ENCODE measurements at places on chromosomes 3 and 15.

GRCh38 chr3:185024966-185025365 is 127.9 kb downstream of the C3orf70 start:
- no peak for DNase-seq

DNA sequence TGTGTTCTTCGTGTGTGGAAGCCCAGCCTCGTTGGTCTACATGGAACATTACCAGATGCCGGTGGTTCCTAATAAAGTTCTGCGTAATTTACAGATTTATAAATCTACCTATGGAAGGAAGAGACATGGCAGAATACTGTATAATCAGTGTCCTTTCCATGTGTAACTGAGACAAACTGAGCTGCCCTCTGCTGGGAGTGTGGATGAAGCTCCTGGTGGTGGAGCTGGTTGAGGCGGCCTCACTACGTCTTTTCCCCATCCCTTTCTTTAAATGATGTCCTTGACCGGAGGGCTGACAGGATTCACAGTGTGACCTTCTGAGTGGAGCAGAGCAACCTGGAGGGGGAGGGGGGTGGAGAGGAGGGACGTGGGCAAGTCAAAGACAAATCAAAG is 267.0 kb upstream of the CHRM5 start:
- no peak for DNase-seq

- DNase-seq: no peak
These were observed 195.6 kb upstream of the CFAP20DC start for GRCh38 chr3:59245300-59245858.

- no peak for DNase-seq
These were observed 76.0 kb upstream of the PSMD6 start for GRCh38 chr3:64099316-64099715.

DNA sequence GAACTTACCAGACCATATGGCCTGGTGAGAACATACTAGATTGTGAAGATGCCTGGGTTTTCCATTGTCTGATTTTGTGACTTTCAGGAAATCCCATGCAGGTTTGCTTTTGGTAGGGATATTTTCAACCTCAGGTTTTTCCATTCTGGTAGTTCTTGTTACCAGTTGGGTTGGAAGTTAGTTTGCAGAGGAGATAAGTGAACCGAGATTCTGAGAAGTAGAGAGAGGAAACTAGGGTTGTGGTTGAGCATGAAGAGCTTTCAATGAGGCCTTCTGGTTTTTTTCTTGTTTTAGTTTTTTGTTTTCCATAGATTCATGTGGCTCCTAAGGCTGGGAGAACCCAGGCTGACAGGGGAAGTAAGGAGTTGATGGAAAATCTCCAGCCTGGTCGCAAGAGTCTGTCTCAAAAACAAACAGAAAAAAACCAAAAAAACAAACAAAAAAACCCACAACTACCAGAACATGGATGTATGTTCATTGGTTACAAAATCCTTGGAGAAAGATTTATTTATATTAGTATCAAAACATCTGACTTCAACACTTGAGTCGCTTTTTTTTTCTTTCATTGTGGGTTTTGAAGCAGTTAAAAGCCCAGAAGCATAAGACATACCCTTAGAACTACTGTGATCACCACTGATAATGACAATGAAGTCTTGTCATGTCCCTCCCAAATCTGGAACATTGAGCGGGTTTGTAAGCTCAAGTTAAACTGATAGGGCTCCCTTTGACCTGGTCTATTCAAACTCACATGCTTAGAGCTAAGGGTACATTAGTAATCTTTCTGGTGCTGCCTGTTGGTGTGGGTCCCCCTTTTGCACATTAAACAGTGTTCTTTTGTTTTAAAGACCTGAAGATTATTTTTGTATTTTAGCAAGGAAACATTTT is 3.2 kb downstream of the GPR171 start:
- DNase-seq: no peak

GRCh38 chr3:11238880-11239279 is 33.3 kb upstream of the ATG7 start:
- no peak for DNase-seq

DNA sequence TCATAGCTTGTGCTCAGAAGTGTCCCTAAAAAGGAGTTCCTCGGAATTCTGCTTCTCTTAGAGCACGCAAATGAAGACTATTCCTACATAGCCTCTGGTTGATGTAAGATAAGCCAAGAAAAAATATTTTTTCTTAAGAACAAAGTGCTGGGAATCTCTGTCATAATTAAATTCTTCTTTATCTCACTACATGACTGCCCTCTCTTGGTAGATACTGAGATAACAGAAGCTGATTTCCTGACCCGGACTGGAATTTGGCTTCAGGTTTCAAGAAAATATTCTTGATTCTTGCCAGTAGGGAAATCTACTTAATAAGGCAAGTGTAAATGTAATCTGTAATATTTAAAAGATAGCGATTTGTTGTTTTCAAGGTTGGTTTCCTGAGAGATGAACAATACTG is 31.3 kb upstream of the SETMAR start:
- DNase-seq: no peak

DNA sequence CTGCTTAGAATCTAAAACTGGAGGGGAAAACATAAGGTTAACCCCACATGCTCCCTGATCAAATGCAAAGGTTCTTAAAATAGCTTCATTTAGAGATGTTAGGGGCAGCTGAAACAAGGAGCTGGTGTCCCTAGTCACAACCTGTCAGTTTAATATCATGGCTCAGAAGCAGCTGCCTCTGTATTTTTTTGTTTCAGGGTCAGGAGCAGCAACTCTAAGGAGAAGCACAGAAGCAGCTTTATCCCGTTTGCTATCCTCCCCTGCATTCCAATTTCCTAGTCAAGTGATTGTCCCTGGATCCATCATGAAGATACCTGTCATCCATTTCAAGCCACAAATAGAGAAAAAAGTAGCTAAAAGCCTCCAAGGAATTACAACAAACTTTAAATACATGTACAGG is 4.1 kb downstream of the FILIP1L start:
- no peak for DNase-seq

GRCh38 chr15:76483752-76484151 is 147.2 kb downstream of the ISL2 start:
- no peak for DNase-seq

- peak; percentile 20 for DNase-seq
These were observed 675 bp downstream of the BRPF1 start for GRCh38 chr3:9732080-9732739.

- DNase-seq: no peak
These were observed 23.0 kb upstream of the CCK start for GRCh38 chr3:42289026-42289425.

DNA sequence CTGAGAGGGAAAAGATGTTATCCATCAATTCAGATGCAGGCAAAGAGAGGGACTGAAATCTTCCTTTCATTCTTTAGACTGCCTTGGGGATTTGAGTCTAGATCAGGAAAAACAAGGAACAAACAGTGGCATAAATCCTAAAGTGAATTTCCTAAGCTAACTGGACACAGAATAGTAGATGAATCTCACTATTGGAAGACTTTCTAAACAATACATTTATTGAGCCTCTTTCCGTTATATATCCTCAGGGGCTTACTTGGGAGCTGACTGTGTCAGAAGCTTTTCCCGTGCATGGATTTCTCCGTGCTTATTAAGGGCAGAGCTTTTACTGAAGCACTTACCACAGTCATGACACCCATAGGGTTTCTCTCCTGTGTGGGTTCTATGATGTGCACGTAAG is 10.0 kb downstream of the ZSCAN29 start:
- no peak for DNase-seq

- DNase-seq: no peak
These were observed 42.1 kb downstream of the EEFSEC start for GRCh38 chr3:128195369-128195768.

DNA sequence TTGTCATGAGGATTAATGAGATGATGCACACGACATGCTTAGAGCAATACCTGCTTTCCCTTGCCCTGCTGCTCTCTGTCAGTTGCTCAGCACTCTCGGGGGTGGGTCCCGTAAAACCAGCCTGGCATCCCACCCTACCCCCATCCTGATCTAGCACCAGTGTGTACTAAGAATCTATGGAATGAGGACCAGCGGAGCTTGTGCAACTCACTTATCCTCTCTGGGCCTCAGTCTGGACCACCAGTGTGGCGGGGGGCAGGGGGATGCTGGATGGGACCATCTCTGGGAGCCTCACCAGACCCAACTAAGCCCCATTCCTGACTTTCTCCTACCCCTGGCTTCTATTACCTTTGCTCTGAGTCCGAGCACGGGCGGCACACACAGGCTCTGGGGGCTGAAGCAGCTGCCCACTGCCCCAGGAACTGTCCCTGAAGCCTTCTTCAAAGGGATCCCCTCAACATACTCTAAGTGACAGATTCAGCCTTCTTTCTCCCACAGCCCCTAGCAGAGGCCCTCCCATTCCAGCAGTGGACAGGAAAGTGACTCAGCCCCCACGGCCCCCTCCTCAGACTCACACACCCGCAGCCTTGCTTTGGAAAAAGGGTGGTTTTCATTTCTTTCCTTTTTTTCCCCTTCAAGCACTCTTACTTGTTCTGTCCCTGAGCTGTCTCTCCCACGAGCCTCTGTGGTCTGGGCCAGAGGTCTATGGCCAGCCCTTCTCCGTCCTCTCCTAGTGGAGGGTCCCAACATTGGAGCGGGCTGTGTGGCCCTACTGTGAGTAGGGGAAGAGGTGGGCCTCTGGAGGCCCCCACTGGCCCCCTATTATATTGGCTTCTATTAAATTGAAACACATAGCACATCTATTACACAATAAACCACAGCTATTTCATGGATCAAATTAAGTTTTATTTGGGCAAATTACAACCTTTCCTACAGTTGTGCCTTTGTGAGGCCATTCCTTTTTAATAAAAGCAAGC is 100.3 kb downstream of the SMAD6 start:
- DNase-seq: no peak

DNA sequence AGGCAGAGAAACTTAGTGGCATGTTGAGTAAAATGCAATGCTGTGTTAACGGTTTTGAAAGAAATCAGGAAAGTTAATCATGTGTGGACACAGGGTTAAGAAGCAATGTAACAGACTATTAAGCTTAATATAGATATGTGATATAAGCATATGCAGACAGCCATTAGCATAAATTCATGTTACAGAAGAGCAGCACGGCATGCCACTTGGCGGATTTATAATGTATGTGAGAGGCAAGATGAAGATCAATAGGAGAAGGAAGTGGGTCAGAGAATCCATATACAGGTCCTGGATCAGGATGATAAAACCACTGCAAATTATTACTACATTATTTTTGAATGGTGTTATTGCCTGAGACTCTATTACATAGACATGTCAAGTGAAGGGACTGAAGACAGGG is 694.3 kb downstream of the MCTP2 start:
- DNase-seq: no peak

- DNase-seq: no peak
These were observed 626.1 kb downstream of the CADM2 start for GRCh38 chr3:85584779-85585356.

- no peak for DNase-seq
These were observed 53.9 kb downstream of the CRTC3 start for GRCh38 chr15:90583471-90584252.

DNA sequence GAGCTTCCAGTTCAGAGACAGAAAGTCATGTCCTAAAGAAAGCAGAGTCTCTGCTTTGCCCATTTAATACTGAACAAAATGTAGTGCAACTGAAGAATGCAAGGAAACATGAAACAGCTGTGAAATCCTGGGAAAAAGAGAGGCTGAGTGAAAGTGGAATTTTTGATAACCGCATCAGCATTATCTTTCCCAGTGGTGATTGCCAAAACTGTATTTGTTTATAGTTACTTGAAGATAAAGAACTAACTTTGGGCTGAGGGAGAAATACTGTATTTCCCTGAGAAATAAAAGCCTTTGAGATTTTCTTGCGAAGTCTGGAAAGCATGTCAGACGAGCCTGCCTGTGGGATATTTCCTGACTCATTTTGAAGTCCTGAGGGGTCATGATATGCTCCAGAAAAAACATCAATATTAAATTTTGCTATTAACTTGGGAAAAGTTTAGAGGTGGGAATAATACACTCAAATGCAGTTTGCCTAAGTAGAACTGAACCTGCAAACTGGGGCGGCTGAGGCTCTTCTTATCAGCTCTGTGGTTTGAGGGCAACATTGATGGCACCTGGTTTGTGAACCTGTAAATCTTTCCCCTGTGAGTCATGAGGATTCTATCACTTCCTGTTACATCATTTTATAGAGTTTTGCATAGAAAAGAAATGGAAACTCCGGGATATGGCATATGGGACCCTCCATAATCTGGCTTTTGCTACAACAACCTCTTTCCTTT is 855.3 kb downstream of the MCTP2 start:
- no peak for DNase-seq

DNA sequence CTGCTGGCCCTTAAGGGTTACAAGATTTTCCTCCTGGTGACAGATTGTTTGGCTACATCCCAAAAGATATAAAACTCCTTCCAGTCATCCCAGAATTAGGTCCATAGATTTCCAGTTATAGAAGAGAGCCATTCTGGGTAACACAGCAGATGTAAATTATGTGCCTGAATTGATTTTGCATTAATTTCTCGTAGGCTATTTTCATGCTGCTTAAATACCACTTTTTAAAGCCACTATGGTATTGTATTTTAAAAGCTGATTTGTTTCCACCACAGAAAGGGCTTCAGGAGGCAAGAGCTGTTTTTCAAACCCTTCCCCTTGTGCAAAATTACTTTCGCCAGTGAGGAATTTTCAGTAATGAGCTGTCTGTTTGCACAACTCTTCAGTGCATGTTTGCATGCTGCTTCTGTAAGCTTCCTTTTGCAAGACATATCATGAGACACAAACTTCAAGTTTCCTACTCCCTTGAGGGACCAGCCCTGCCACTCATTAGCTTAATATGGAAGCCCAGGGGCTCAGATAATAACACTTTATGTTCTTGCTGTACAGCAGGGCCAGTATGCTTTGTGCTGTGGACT is 105.4 kb upstream of the TNIK start:
- no peak for DNase-seq

- no peak for DNase-seq
These were observed 1.9 kb upstream of the BCL2A1 start for GRCh38 chr15:79972863-79973262.

DNA sequence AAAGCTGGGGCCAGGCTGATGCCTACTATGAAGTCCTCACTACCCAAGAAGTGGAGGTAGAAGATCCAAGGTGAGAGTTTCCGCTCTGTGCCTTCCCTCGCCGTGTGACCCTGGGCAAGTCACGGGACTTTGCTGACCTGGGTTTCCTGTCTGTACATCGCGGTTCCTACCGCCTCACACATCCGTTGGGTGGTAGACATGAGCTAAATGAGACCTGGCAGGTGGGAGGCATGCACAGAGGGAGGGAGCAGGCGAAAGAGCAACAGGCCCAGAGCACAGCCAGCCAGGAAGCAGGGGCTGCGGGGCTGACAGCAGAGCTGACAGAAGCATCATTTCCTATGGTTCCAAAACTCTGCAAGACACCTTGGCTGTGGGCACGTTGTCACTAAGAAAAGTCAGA is 157.3 kb upstream of the BHLHE40 start:
- DNase-seq: peak; percentile 54

- no peak for DNase-seq
These were observed 91.4 kb downstream of the FBN1 start for GRCh38 chr15:48554112-48554511.

Measured in stimulated activated CD4-positive, alpha-beta T cell treated with anti-CD3 and anti-CD28 coated beads, Interleukin-12 subunit alpha, Interleukin-12 subunit beta, amount 100 ng/mL, for 4 hours (primary cell).